ENCODE measurements at places on chromosomes 7 and 10.

- DNase-seq = no peak
Observed at GRCh38 chr10:22927661-22928403, at the start of gene ARMC3. TSS of gene ARMC3 (plus strand) at chr10:22928053. CDS start at chr10:22931997, 3,944 bp downstream.

- no peak for DNase-seq
Observed at GRCh38 chr7:144834641-144835144, 1.2 kb downstream of the TPK1 start.

DNA sequence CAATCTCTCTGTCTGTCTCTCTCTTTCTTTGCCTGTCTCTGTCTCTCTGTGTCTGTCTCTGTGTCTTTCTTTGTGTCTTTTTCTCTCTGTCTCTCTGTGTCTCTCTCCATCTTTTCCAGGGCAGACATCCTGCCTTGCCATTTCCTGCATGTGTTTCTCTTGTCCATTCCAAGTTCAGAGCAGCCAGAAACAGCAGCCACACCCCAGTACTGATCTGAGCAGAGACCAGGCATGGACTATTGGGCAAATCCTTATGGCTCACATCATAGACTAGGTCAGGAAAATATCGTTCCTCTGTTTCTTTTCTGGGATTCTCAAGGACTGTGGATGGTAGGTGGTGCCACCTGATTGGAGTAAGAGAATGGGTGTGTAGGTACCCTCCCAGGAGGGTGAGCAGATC, 95.8 kb downstream of the RAMP3 start:
- DNase-seq = no peak

DNA sequence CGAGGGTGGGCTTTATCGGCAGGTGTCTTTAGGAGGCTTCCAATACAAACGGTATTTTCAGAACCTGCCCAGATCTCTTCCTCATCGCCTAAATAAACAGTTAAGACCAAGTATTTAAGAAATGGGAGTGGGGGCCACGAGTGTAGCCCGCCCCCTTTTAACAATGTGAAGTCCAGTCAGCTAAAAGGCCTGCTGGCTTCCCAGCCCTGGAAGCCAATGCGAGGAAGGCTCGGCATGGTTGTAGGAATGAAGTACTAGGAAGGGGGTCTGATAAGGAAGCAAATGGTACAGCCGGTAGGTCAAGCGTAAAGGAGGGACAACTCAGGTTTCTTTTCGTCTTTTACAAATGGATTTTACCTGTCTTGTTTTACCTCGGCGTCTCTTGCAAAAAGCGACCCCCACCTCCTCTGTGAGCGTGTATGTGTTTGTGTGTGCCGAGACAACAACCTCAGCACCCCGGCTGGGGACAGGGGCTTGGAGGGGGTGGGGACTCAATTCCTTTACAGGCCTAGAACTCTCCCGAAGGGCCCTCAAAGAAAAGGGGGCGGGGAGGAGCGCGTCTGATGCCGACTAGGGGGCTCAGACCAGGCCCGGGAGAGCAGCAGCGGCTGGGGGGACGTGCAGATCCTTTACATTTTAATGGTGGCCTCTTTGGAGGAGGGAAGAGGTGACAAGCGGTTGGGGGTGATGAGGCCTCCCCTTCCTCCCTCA, 147.6 kb downstream of the GPR85 start:
- DNase-seq = no peak

DNA sequence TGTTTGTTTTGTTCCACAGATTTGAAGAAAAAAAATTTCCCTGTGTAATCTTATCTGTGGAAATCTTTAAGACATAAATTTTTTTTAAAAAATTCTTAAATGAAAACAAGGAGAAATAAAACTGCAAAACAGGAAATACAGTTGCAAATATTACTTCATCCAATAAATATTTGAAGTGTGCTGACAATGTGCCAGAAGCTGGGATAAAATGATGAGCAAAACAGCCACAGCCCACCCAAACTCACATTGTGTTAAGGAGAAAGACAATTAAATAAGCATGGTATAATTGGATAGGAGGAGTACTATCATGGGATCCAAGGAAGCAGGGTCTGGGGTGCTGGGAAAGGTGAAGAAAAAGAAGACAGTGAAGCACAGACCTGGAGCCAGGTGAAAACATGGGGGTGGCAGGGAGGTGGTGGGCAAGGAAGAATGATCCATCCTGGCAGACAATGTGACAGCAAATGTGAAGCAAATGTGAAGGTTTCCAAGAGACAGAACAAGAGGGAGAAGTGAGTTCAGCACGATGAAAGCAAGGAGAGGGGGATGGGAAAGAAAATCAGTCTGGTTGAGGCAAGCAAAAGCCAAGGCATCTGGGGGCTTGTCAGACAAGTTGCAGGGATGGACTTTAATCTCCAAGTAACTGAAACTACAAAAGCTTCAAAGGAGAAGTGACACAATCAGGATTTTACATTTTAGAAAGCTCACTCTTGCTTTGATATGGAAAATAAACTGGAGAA, 135.9 kb downstream of the HIBADH start:
- DNase-seq = no peak

DNA sequence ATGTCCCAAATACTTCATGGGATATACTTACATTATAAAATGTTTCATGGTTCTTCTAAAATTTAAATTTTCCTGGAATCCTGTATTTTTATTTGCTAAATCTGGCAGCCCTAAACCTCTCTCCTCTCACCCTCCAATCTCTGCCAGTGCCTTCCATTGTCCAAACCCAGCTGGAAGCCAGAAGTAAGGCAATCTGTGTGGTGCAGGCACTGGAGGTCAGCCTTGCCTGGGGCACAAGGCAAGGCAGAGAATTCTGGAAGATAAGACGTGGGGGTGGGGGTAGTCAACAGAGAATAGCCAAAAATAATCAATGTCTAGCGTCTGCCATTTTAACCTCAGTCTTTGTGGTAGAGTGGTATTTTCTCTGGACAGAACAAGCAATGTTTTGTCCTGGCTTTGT, 381.7 kb downstream of the GPAM start:
- DNase-seq = no peak

GRCh38 chr10:99758211-99758891, 24.1 kb upstream of the ABCC2 start:
- DNase-seq = no peak

GRCh38 chr10:58462863-58463507, 49.7 kb upstream of the BICC1 start:
- DNase-seq = no peak

DNA sequence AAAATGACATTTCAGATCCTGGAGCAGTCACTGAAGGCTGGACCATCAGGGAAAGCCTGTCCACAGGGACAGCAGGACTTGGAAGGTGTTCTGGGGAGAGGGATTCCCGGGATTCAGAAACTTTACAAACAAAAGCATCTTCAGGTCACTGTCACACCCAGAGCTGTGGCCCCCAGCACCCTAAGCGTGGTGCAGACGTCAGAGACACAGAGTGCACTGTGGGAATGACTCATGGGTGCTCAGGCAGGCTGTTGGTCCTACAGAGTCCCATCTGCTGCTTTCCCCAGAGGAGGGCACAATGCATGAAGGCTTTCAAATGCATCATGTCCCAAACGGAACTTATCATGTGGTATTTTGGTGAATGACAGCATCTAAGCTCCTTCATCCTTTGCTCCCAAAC, 13.1 kb upstream of the LRMDA start:
- no peak for DNase-seq

- no peak for DNase-seq
Observed at GRCh38 chr7:106012935-106013439, 49.9 kb downstream of the CDHR3 start.

GRCh38 chr10:93160829-93161228, 87.1 kb downstream of the CYP26A1 start:
- no peak for DNase-seq

GRCh38 chr7:30322271-30323005, 38.0 kb downstream of the ZNRF2 start:
- no peak for DNase-seq

DNA sequence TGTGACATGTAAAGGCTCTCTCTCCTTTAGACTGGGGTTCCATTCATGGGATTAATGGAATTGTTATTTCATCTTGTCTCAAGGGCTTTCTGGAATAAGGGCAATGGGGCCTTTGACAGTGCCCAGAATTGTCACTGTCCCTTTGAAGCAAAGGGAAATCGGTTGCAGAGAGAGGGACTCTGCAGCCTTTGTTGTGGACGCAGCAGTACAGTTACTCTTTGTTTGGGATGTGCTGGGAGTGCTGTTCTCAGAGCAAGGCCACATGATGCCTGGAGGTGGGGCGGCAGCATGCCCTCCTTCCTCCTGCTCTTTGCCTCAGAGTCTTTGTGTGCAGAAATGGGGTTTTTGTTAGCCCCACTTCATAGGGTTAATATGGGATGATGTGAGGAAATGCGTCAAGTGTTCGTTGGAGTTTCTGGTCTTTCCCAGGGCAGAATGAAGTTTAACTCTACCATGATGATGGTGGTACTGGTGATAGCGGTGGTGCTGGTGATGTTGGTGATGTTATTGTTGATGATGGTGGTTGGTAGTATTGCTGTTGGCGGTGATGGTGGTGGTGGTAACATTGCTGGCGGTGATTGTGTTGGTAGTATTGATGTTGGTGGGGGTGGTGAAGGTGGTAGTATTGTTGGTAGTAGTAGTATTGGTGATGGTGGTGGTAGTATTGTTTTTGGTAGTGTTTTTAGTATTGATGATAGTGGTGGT, 45.3 kb downstream of the DOCK1 start:
- DNase-seq = no peak

GRCh38 chr10:127423218-127423915, 125.7 kb upstream of the NPS start:
- DNase-seq = no peak

GRCh38 chr10:118564114-118564513, 31.3 kb downstream of the PRLHR start:
- DNase-seq = no peak

GRCh38 chr10:50349554-50349953, 98.2 kb upstream of the ASAH2 start:
- DNase-seq = no peak

DNA sequence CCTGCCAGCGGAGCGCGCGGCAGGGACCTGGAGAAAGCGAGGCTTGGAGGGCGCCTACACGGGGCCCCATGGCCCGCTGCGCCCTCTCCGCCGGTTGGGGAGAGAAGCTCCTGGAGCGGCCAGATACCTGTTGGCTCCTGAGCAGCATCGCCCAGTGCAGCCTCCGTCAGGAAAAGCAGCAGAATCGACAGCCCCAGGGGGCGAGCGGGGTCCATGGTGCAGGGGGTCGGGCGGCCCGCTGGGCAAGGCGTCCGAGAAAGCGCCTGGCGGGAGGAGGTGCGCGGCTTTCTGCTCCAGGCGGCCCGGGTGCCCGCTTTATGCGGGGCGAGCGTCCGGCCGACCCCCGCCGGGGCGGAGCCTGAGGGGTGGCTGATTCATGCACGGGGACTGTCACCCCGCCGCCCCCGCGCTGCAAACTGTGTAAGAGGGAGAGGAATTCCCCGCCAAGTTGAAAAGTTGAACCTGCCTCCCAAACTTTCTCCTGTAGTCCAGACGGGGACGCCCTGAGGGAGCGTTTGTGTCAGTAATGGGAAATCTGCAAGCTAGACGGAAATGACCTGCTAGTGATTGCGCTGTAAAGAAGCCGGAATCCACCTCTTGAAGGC, at the start of gene TFPI2:
Gene TFPI2 (minus strand): TSS at position 290 of the 605 bp plus-strand sequence. CDS start 75 bp downstream, at position 215.
- no peak for DNase-seq

GRCh38 chr10:132197271-132198067, 10.7 kb downstream of the DPYSL4 start:
- DNase-seq = no peak

GRCh38 chr10:15124190-15124589, 27.0 kb downstream of the RPP38 start:
- no peak for DNase-seq

GRCh38 chr10:29039677-29040189, 249.1 kb upstream of the LYZL1 start:
- DNase-seq = peak; percentile 77

DNA sequence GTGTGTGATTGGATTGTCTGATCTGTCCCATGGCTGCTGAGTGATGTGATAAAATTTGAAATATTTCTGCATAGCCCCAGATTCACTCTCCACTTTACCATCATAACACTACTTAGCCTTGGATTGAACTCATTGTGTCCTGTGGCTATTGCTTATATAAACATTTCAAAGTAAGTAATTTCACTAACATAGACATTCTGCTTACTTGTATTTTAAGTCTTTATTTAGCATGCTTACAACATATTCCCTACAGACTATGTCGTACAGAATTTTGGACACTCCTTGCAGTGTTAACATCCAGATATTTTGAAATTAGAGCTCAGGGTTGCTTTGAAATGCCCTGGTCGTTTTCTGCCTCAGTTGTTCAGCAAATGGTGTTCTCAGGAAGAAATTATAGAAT, 117.6 kb downstream of the LRRC4 start:
- DNase-seq = no peak

- no peak for DNase-seq
Observed at GRCh38 chr10:35216303-35216905, 89.8 kb downstream of the CREM start.

- no peak for DNase-seq
Observed at GRCh38 chr7:2450198-2451107, 25.7 kb downstream of the GRIFIN start.

- peak; percentile 22 for DNase-seq
Observed at GRCh38 chr10:45249978-45250693, 65.3 kb downstream of the OR13A1 start.

DNA sequence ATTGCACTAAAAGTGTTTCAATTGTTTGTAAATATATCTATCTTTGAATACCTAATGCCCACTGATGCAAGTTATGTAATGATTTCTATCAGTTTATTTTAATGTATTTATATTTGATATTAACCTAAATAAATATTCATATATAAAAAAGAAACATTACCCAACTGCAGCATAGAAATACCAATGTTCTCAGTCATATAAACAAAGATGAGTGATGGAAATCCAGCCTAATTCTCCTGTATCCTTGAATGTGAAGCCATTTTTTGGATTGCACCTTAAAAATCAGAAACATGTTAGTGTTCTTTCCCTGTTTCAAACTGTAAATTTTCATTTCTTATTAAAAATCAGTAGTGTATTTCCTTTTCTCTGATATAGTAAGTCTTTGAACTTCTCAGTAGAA, 305.8 kb upstream of the GNAI1 start:
- DNase-seq = no peak

GRCh38 chr10:123556049-123556448, 110.1 kb upstream of the GPR26 start:
- DNase-seq = no peak

DNA sequence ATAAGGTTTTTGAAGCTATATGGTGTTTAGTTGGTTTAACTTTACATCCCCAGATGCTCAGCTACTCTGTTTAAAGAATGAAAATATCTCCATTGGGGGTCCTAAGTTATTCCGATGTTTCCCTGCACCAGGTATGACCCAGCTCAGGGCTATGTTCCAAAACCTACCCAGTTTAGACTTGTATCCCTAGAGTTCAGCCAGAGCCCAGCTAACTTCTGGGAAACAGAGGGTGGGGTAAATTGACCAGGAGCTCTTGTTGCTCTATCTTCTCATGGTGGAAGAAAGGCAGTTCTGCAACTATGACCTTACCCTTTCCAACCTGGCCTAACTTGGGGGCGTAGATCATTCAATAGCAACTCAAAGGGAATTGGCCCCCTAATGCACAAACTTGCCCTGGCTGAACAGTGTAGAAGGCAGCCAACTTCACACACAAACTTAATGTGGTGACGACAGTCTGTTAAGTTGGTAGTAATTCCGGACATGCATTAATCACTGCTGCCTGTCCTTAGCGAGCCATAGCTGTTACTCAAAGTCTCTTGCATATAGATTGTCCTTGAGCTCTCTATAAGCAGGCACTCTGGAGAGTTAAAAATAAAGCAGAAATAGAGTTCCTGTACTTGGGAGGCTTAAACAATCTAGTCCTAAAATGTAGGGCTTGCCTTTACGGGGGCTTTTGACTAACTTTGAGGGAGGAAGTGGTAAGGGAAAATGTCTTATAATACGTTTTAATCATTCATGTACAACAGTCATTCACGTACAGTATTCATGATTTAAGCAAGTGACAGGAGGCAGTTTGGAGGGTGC, 5.3 kb upstream of the ZNRF2 start:
- no peak for DNase-seq

Data from retinal pigment epithelial cell (primary cell).